ENCODE measurements at places on chromosomes 2 and 18. TPM values are rescaled to one million over a fixed set of nuclear protein-coding genes. Genes with fewer than 3 reads are reported as not detected.
A peak's percentile ranks its signal among the peaks of the same experiment; 100 is the strongest.

FER1L5 gene
- total RNA-seq, result 0.41 TPM

GRCh38 chr18:60372596-60372995 lies at the start of gene MC4R:
Gene MC4R, minus strand, starts transcription at chr18:60372775. Its CDS starts 426 bp downstream, at chr18:60372349.
- peak; percentile 28 for DNase-seq

DNA sequence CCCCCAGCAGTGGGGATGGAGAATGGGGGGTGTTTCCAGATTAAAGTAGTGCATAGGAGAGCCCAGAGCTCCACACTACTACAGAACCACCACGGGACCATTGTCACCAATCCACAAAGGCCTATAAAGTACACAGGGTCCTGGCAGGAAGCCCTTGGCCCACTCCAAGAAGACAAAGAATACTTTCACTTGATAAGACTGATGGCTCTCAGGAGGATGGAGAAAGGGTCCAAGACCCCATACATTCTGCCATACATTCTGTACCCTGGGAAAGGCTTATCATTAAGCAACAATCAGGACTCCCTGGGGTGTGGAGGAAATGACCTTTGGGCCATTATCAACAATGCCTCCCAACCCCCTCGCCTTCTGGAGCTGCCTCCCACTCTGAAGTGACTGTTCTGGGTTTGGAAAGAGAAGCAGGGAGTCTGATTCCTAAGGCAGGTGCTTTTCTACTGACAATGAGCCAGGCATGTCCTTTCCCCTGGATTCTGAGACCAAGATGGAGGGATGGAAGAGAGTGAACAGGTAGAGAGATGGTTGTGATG lies 85.4 kb downstream of the XDH start:
- DNase-seq, result no peak

DNA sequence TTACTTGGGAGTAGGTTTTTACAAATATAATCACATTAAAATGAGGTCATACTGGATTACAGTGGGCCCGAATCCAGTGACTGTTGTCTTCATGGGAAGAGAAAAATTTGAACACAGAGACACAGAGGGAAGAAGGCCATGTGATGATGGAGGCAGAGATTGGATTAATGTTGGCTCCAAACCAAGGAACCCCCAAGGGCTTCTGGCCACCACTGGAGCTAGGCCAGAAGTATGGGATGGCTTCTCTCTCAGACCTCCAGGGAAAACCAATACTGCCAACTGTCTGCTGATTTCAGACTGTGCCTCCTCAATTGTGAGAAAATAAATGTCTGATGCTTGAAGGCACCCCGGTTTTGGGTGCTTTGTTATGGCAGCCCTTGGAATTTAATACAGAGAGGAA lies 76.0 kb downstream of the ALPK2 start:
- DNase-seq, result no peak

TRIM54 gene
- not detected for total RNA-seq

- no peak for DNase-seq
These were observed 89.3 kb downstream of the SPP2 start for GRCh38 chr2:234139755-234140154.

C2orf66 gene
- not detected for total RNA-seq

- no peak for DNase-seq
These were observed 572 bp upstream of the ZNF516 start for GRCh38 chr18:76495435-76496193.

IMMT gene
- total RNA-seq, result 43.6 TPM
